Stimulated activated CD4-positive, alpha-beta T cell treated with anti-CD3 and anti-CD28 coated beads, Interleukin-4, amount 100 ng/mL, for 48 hours (primary cell): ENCODE measurements at places on chromosomes 7 and 10.

DNA sequence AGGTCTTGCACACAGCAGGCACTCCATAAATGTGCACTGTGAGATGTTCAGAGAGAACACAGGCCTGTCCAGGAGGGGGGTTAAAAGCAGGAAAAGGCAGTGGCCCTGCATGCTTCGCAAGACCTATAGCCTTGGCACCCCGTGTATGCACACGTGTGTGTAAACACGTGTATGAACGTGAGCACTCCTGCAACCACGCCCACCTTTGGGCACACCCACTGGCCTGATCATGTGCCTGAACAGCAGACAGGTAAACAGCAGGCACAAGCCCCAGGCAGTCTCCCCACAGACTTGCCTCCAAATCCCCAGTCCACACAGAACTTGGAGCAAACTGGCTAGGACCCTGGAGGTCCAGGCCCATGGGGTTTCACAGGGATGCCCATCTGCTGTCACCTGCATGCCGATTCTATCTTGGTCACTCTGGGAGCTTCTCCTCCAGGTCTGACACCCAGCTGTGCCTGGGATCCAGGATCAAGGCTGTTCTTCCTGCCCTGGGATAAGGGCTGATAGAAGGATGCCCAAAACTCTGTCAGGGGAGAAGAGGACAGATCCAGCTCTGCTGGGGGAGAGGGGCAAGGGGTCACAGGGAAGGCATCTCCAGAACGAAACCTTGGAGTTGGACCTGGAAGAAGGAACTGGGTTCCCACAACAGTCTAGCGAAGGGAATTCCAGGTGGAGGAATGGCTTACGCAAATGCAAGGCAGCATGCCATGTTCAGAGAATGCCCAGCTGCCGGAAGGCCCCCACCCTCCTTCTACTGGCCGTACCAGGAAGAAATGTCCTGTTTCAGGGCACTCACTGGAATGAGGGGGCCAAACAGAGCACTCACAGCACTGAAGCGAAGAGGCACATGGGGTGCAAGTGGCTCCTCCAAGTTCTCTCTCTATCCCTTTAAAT is 14.3 kb upstream of the ZMIZ1 start:
- DNase-seq: no peak

DNA sequence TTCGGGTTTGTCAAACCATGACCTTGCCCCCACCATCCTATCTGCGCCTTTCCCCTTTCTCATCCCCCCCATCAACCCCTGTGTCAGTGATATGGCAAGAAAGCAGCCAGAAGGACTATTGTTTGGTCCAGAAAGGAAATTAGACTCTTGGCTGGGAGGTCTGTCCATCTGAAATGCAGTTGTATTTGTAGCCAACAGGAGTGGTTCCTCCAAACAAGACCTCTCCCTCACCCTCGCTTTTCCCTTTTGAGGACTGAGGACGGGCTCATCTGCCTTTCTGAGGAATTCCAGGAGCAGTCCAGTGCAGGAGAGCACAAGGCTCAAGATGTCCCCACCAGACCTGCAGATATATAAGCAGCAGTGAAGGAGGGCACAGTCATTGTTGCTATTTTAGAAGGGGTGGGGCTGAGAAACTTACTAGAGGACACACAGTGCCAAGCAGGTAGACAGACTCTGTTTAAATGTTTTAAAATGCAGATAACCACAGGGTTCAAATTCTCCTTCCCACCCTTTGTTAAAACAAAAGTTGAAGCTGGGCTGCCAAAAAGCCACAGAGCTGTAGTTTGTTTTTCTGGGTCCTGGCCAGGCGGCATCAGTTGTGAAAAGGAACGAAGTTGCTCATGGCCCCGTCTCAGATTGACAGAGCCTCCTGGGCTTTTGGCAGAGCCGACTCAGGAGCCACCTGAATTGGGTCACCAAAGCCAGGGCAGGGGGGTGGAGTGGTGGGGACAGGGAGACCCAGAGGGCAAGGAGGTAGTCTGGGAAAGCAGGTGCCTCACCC is 37.3 kb downstream of the CYP17A1 start:
- no peak for DNase-seq

DNA sequence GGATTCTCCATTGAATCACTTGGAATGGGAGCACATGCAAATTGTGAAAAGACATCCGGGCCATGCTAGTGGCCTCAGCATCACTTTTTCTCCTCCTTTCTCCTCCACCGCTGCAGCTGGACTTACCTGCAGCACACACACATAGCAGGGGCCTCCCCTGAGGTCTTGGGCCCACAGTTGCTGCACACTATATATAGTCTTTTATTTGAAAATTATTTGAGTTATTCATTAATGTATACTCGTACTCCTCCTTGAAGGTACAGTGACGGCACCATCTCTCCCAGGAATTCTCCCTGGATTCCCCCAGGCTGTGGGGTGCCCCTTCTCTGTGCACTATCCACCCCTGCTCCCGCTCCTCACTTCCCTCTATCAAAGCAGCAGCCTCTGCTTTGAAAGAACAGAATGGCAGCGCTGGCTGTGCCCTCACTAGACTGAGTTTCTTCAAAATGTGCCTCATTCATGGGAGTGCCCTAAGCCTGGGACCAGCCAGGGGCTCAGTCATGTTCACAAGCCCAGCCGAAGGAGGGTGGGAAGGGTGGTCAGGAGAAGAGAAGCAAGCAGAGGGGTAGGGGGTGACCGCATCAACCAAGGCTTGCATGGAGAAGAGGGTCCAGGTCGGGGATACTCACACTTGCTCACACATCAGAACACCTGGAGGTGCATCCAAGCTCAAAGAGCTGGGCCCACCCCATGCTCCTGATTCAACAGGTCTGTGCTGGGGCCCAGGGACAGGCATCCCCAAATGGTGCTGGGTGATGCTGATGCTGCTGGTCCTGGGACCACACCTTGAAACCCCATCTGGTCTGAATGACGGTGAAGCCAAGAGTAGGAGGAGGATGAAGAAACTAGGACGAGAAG is 156.2 kb upstream of the ZMIZ1 start:
- no peak for DNase-seq

- DNase-seq: no peak
These were observed 102.7 kb downstream of the MACC1 start for GRCh38 chr7:20114468-20114867.

- DNase-seq: no peak
These were observed 60.2 kb downstream of the CHST15 start for GRCh38 chr10:124032971-124033886.
